Stimulated activated effector memory CD8-positive, alpha-beta T cell treated with anti-CD3 and anti-CD28 coated beads, Interleukin-12 subunit alpha, Interleukin-12 subunit beta, amount 100 ng/mL, for 72 hours (primary cell): ENCODE measurements at places on chromosomes 3 and 15.

GRCh38 chr15:89893027-89893426 is 767 bp downstream of the AP3S2 start:
- DNase-seq: no peak

- DNase-seq: no peak
These were observed 67.5 kb upstream of the MME start for GRCh38 chr3:155012584-155012983.

DNA sequence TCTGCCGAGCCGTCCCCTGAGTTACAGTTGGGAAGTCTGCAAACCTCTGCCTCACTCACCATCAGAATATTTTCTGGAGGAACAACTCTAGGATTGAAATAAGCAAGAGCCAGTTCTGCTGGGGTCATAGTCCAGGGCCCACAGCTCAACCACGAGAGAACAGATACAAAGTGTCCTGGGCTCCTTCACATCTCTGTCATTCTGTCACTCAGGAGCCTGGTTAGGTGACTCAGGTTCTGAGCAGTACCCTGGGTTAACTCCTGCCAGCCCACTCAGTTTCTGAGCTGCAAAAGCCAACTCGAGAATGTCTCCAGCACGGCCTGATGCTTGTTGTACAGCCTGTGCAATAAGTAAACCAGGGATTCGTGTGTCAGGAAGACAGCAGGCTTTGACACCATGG is 155.7 kb downstream of the SLCO3A1 start:
- DNase-seq: no peak

DNA sequence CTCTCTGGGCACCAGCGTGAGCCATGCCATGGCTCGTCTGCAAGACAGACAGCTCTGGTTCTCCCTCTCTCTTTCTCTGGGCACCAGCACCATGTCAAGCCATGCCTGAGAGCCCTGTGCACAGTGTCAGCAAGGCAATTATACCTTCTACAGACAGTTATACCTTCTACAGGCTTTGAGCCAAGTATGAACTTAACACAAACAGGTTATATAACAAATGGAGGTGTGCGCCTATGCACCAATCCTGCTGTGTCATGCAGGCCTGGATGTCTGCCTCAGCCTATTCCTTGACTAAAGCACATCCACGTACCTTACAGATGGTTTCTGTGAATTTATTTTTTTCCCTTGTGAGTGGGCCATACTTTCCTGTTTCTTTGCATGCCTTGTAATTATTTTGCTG is 5.9 kb upstream of the FBXL2 start:
- no peak for DNase-seq

GRCh38 chr3:172002512-172003078 is 36.8 kb upstream of the FNDC3B start:
- no peak for DNase-seq

DNA sequence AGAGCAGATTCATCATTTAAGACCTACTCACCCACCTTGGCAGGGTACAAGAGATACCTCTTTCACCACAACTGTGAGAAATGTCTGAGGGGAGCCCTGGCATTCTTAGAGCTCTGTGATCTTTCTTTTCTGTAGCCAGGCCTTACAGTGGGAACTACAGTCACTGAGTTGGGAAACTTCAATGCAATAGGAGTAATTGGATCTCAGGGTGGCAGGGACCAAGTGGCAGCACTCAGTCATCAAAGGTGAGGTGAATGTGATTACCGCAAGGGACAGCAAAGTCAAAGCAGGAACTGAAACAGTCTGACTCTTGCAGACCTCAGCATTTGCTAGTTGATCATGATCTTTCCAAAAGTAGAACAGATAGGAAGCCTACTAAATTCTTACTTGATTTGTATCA is 7.2 kb upstream of the MCF2L2 start:
- peak; percentile 58 for DNase-seq

- DNase-seq: no peak
These were observed 7.5 kb upstream of the FAM107A start for GRCh38 chr3:58584690-58585004.

GRCh38 chr15:82832601-82833361 is 23.4 kb downstream of the WHAMM start:
- DNase-seq: peak; percentile 72

DNA sequence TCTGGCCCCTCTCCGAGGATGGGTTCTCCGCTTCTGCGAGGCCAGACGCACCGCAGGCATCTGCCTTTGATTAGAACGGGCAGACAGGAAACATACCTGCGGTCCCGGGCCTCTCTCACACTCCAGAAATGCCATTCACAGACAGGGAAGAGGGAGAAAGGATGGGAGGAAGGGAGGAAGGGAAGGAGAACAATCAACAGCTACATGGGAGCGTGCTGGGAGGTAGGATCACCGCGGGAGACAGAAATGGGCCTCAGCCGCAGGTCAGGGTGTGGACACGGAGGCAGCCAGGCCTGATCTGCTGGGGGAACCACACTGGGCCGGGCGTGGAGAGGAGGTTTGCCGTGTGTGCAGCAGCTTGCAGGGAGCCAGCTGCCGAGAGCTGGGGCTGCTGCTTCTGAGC is 90.7 kb upstream of the RGMA start:
- no peak for DNase-seq

DNA sequence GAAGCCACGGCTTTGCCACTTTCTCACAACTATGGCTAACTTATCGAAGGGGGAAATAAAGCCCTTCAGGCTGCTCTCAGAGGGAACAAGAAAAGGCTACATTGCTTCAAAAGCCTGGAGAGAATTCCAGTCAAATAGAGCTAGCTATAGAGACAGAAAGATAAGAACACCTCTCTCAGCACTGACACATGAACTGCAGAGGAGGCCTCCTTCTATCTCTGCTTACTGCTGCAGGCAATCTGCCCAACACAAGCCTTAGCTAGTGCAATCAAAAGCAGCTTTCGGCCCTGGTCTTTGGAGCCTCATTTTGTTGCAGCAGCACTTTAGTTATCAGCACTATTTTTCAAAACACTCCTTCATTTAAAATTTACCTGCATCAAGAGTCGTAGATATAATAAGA is 118.4 kb upstream of the ROBO1 start:
- no peak for DNase-seq

DNA sequence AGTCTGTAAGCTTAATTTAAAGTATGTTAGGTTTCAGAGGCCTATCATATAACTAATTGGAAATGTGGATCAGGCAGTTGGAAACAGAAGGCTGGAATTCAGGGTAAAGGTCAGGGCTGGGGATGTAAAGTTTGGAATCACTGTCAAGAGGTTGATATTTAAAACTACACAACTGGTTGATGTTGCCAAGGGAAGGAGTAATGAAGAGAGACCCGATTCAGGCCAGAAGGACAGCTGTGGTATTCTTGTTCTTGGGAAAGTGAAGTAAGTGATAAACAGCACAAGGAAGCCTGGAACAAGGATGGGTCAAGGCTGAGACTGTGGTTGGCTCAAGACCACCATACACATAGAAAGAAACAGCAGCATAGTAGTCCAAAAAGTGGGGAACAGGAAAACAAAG is 654.2 kb downstream of the NTRK3 start:
- DNase-seq: no peak

DNA sequence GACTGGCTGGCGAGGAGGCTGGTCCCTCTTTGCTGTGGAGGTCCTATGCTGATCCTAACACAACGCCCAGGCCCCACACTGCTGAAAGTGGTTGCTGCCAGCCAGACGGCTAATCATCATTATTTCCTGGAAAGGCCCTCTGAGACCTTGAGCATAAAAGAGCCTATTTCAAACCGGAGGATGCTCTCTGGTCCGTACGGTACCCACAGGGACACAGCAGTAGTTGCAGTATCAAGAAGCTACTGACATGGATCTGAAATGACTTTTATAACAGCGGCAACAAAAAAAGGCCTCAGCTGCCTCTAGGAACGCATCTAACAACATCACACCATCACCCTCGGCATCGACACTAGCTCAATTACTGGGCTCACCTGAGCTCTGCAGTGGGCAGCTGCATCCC is 59.1 kb upstream of the FOXB1 start:
- DNase-seq: no peak

- no peak for DNase-seq
These were observed 112.4 kb downstream of the CD47 start for GRCh38 chr3:107978131-107979055.

DNA sequence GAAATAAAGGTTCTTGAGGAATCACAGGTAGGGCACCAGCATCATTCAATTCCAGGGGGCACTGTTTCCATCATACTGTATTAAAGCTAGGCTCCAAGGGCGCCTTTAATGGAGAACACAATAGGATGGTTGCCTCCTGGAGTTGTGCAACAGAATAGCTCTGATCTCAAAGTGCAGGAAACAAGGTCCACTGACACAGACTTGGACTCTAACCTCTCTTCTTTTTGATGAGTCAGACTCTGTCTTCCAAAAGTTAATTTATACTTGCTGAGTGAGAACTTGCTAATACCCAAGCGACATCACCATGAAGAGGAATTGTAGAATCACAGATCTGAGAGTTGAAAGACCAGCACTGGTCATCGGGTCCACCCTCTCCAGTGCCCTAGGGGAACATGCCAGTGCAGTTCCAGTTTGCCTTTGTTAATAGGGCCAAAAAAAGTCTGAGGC is 94.4 kb upstream of the PHLDB2 start:
- no peak for DNase-seq

DNA sequence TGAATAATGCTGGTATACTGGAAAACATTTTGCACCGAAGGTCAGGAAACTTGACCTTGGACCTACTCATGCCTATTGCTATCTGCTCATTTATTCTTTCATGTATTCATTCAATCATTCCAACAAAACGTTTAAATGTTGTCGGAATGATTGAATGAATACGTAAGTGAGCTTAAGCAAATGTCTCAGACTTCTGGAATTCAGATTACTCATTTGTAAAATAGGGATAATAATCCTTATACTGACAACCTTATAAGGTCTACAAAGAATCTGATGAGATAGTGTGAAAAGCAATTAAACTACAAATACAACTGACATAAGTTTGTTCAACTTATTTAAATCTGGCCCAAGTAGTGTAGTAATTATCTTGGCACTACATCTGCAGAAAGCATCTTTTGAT is 288.7 kb downstream of the WDR72 start:
- DNase-seq: no peak

DNA sequence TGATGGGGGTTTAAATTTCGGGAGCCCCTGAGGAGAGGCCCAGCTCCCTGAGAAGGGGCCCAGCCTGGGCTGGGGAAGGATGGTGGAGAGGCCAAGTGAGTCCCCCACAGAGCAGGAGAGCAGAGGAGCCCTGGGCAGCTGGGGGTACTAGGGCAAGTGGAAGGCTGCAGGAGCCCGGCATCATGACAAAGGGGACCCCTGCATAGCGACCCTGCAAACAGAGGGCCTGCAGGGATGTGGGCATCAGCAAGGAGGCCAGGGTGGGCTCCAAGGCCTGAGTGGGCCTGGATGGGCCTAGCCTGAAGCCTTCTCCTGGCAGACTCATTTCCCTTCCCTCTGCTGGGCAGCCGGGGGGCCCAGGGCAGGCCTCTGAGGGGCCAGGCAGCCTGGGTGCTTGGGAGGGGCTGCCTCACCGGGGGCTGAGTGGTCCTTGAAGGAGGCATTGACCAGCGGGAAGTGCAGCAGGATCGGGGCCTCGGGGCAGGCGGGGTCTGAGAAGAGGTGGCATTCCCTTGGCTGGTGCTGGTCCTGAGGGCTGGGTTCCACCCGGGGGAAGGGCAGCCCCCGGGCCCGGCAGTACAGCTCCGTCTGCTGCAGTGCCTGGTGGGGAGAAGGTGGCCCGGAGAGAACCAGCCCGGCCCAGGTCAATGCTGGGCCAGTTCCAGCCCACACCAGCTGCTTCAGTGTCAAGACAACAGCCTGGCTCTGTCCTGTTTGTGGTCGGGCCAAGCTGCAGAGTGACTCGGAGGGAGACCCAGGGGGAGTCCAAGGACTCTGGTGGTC is 24.7 kb downstream of the PLA2G4D start:
- DNase-seq: no peak

DNA sequence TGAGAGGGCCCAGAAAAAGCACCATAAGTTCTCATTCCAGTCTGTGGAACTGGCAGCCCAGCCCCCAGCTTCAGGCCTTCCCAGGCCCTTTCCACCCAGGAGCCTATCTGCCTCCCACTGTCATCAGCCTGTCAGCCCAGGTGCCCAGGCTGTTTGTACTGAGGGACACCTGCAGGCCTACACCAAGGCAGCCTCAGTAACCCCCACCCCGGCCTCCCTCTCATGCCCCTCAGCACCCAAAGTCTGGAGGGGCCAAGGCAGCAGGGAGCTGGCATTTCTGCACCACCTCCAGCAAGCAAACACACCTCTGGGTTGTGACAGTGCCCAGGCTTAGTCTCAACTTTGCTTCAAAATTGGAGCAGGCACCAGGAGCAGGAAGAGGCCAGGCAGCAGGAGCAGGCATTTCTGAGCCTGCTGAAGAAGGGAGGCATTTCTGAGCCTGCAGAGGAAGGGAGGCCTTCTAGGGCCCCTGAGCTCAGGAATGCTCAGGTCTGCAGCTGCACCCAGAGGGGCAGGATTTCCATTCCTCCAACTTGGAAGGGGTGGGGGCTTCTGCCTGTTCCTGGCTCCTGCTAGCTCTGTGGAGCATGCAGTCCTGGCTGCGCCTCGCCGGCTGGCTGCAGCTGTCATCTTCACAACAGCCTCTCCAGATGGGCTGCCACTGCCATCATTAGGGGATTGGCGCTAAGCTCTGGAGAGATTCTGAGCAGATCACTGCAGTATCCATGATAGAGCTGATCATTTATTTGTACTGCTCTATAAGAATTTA is 396.1 kb downstream of the UNC13C start:
- DNase-seq: no peak

DNA sequence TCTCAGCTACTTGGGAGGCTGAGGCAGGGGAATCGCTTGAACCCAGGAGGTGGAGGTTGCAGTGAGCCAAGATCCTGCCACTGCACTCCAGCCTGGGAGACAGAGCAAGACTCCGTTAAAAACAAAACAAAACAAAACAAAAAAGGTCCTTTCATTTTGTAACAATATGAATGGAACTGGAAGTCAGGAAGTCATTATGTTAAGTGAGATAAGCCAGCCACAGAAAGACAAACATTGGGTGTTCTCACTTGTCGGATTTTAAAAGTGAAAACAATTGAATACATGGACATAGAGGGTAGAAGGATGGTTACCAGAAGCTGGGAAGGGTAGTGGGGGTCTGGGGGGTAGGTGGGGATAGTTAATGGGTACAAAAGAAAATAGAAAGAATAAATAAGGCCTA is 12.5 kb upstream of the B3GALNT1 start:
- no peak for DNase-seq

- DNase-seq: no peak
These were observed 243.9 kb upstream of the AGTR1 start for GRCh38 chr3:148453781-148454191.

GRCh38 chr15:47955021-47955420 is 165.8 kb upstream of the SLC24A5 start:
- no peak for DNase-seq

DNA sequence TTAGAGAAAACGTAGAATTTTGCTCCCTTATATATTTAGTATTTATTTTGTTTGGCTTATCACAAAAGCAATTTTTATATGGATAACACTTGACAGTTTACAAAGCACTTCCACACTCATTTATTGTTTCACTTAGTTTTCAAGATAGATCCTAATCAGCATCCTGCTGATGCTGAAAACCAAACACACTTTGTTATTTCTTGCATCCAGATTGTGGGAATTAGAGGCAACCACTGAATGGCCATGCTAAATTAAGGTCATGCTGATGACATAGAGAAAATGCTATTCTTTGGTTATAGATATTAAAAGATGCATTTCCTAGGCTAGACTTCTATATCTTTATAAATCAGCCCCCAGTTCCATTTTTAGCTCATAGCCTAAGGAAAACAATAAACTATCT is 474.1 kb upstream of the KCNMB2 start:
- no peak for DNase-seq
